Neural crest cell (in vitro differentiated cells): ENCODE measurements at places on chromosomes 1 and 21.

DNA sequence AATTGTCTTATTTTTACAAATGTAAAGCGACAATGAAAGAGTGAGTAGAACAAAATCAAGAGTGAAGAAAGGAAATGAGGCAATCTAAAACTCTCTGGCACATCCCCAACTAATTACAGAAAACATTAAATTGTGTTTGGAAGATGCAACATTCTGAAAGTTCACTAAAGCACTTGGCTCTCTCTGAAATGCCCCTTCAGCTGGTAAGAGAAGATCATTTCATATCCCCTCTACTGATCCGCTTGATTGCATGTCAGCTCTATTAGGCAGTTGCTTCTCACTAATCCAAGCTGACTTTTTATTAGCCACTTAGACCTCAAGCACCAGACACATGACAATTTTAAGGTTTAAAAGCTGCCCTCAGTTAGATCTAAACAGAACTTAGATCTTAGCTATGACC lies 262.8 kb upstream of the PRMT6 start:
- no peak for DNase-seq

DNA sequence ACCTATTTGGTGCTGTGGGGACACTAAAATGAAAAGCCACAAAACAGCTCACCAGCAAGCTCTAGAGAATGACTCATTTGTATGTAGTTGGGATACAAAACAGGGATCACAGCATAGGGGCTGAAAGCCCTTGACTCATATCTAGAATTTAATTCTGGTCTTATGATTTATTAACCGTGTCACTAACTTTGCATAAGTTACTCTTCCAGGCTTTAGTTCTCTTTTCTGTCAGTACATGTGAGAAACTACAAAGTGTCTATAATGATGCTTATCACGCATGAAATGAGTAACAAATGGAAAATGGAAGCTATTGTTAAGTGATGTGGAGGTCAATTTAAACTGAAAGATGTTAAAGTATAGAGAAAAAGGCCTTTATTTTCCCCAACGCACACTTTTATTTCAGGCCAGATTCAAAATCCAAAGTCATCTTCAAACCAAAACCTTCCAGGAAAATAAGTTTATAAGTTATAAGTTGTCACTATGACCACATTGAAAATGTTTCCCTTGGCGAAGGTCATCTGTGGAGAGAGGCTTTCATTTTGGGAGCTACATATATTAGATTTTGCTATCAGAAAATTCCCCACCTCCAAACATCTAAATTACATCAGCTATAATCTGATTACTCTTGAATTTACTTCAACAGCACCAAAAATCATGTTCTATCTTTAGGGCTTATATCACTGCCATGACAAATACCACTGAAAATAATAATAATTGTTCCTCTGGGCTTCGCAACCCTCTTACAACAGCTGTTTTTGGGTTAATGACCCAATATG lies 430.5 kb downstream of the MRPL39 start:
- no peak for DNase-seq

DNA sequence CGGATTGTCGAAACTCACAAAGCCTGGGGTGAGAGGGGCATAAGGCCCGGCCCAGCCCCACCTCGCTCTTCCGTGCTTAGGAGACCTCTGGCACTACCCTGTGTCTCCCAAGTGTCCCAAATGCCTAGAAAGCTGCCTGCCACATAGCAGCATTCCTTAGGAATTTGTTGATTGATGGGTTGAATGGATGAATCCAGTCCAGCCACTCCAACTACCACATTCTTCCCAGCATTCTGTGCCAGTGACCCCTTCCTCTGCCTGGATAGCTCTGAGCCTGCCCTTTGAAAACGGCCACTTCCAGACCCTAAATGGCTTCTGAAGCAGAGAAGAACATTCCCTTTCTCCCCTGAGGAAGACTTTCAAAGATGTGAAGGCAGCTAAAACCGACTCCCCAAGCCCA lies 11.5 kb downstream of the CELF3 start:
- no peak for DNase-seq

DNA sequence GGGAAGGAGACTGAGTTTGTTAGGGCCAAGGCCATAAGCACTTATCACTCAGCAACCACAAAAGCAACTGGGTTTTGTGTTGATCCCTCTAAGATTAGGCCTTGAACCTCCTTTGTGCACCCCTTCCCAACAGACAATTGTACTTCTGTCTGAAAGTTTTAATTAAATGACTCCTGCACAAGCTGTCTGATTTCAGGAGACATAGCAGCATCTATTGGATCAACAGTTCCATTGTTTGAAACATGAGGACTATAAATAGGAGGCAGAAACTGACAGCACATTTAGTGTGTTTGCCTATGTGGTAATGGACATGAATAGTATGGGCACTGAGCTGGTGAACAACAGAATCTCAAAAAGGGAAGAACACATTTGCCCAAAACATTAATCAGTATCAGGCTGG lies 167.3 kb upstream of the KCNJ6 start:
- DNase-seq = no peak

DNA sequence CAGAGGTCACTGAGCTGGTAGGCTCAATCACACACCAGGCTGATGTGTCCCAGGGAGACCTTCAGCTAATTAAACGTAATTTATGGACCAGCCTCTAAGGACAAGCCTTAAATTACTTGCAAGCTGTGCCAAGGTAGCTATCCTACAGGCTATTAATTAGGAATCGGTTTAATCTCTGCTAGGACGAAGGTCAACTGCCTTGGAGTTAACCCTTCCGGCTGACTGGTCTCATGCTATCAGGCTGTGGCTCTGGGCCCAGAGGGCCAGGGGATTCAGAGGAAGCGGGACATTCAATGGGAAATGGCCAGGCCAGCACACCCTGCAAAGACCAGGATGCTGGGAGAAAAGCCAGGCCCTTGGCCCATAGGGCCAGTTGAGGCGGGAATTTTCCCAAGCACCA lies 19.0 kb downstream of the DHRS3 start:
- no peak for DNase-seq

- DNase-seq = no peak
Observed at GRCh38 chr1:39960431-39960958, 5.5 kb downstream of the MFSD2A start.

- DNase-seq = no peak
Observed at GRCh38 chr1:28744184-28744583, 7.4 kb downstream of the YTHDF2 start.

- DNase-seq = no peak
Observed at GRCh38 chr1:115650961-115651360, 9.2 kb downstream of the VANGL1 start.

GRCh38 chr1:232766241-232766890 lies 38.9 kb upstream of the MAP10 start:
- no peak for DNase-seq

DNA sequence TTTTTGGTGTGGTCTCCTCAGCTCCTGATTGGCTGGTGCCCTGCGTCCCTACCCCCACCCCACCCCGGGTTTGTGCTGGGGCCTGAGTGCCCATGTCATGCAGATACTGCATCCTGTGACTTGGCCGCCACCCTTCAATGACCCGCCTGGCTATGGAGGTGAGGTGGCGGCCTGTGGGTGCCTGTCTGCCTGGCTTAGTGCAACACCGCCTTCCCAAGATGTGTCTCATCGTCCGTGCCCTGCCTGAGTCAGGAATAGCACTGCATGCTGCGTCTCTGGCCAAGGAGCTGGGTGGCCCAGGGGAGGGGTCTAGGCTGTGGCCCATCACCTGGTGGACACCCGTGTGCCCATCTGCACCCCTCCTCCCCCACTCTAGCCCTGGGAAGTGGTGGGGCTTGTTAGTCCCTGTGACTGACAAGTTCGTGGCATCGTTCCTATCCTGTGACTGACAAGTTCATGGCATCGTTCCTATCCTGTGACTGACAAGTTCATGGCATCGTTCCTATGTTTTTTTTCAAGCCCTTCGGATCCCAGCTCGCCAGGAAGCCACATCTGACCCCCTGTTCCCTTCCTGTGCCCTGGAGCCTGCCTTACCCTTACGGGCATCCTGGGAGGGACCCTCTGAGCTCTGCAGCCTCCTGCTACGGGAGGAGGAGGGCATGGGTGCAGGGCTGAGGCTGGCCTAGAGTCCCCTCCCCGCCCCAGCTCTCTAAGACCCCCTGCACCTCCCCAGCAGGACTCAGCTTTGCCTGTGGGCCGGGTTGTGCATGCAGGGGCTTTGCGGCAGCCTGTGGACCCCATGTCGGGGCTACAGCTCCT lies 7.5 kb downstream of the SLX9 start:
- DNase-seq = no peak

DNA sequence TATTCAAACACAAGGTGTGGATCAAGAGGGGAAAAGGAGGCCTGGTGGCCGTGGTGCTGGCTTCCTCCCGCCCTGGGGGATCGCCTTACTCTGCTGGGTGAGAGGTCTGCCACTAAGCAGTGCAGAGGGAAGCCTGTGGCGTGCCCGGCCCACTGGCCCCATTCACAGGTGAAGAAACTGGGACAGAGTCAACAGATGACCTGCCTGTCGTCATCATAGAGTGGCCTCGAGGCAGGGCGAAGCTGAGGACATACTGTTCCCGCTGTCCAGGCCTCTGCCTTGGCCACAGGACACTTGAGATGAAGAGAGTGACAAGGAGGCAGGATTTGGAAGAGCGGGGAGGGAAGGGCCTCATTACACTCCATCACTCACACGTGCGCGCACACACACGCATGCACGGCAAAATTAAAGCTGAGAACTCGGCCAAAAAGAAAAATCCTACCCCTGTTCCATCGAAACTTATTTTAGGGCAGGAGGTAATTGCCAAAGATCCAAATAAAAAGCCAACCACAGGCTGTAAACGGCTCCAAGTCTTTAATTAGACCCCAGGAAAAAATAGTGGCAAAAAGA lies 50.5 kb downstream of the CASZ1 start:
- DNase-seq = no peak

DNA sequence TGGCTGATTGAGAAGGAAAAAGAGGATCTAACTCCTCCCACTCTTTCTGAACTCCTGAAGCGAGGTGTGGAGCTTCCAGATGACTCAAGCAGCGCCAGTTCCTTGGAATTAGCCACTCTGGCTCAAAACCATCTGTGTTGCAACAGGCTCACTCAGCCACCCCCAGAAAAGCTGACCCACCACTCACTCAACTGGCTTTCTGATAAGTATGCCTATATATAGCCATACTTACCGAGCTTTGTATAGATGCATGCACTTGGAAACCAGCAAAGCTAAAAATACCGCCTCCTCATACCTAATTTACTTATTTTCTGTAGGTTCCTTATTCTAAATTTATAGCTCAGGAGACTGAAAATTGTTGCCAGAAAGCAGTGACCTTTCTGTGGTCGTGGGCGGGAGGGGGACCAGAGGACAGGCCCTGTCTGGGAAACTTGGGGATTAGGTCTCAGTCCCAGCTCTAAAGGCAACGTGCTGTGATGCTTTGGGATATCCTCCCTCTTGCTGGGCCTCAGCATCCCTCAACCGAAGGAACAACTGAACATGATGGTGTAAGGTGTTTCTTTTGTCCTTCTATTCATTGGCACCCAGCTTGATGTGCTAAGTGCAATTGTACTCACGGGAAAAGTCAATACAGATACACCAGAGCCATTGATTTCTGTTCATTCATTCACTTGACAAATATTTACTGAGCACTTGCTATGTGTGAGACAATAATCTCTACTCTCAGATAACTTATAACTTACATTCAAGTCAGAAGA lies 65.7 kb downstream of the NENF start:
- DNase-seq = no peak

GRCh38 chr1:154483941-154484803 lies 17.8 kb upstream of the TDRD10 start:
- DNase-seq = no peak

GRCh38 chr21:29295066-29295650 lies 3.6 kb upstream of the BACH1 start:
- DNase-seq = no peak

- no peak for DNase-seq
Observed at GRCh38 chr1:201591348-201591747, 52.4 kb downstream of the NAV1 start.

GRCh38 chr1:11377954-11378353 lies 101.0 kb upstream of the DISP3 start:
- DNase-seq = no peak

- DNase-seq = no peak
Observed at GRCh38 chr1:28560886-28561285, 8.0 kb downstream of the TRNAU1AP start.

DNA sequence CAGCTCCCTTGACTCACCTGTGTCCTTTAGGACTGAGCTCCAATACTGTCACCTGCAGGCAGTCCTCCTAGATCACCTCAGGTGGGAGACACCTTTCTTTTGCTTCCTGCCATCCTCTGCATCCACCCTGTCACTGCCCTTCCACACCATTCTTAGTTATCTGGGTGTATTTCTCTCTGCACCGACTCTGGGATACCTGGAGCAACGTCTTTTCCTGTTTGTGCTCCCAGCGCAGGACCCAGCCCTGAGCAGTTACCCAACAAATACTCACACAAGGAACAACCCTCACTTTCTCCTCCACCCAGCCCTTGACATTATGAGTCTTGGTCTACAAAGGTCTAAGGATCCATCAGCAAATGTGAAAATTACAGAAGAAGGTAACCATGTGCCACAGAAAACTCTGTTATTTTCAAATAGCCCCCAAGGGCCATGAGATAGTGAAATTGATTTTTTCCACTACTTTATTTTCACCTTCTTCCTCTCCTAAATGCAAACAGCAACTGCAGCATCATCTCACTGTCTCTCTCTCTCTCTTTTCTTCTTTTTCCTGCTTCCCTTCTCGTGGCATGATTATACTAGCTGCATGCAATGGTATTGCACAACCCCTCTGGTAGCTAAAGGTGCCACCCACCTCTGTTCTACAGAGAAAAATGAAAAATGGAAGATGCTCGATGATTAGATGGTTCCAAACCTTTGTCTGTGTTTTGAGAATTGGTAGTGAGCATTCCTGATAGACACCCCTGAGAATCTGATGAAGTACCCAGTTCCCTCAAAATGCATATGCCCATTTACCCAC lies 89.0 kb downstream of the MIS18A start:
- no peak for DNase-seq

- DNase-seq = no peak
Observed at GRCh38 chr1:98453066-98453465, 208.5 kb upstream of the SNX7 start.

- DNase-seq = no peak
Observed at GRCh38 chr21:27104846-27105431, 138.1 kb upstream of the ADAMTS5 start.

DNA sequence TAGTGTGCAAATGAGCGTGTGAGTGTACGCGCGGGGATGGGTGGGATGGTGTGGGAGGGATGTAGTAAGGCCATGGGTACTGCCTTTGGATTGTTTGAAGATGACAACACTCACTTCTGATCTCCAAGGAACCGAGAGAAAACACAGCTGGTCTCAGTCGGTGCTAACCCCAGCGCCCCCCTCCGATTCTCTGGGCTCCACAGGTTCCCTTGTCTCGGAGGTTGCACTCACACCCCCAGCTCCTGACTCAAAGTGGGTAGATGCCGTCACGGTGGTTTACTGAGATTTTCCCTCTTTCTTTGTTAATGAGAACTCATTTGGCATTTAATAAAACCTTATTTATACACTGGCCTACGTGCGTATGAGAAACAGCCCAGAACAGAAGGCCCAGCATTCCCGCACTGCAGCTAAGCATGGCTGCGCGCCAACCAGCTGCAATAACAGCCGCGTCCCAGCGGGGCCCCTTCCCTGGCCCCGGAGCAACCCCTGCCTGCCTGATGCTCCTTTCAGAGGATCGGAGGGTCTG lies 25.8 kb downstream of the ABCA4 start:
- no peak for DNase-seq
